ENCODE measurements at places on chromosomes 4 and X.
A peak's percentile ranks its signal among the peaks of the same experiment; 100 is the strongest.

- no peak for DNase-seq
Observed at GRCh38 chrX:1480082-1480785, 27.5 kb upstream of the ASMTL start.

DNA sequence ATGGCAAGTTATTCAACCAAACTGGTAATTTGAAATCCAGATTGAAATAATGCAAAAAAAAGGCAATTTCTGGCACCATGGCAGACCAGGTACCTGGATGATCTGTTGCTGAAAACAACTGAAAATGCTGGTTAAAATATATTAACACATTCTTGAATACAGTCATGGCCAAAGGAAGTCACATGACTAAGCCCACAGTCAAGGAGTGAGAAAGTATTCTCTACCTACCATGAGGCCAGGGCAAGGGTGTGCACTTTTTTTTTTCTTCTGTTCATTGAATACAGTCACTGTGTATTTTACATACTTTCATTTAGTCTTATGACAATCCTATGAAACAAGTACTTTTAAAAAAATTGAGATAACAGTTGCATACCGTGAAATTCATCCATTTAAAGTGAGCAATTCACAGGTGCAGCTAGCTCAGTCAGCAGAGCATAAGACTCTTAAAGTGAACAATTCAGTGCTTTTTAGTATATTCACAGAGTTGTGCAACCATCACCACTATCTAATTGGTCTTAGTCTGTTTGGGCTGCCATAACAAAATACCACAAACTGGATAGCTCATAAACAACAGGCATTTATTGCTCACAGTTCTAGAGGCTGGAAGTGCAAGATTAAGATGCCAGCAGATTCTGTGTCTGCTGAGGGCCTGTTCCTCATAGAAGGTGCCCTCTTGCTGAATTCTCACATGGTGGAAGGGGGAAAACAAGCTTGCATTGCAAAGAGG lies 4.8 kb upstream of the MPP1 start:
- no peak for DNase-seq

DNA sequence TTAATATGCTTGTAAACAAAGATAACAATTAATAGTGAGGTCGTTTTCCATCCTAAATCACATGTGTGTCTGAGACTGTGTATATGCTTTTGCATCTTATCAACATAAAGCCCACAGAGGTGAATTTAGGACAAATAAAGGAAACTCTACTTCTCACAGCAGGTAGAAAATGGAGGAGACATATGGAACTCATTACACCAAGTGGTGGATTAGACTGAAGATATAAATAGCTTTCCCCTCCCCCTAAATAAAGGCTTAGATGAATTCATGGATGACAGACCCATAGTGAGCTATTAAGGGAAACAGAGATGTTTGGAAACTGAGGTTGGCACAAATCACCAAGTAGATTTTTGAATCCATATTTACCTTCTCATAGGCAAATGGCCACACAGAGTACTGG lies 79.7 kb downstream of the GRIA3 start:
- peak; percentile 57 for DNase-seq

DNA sequence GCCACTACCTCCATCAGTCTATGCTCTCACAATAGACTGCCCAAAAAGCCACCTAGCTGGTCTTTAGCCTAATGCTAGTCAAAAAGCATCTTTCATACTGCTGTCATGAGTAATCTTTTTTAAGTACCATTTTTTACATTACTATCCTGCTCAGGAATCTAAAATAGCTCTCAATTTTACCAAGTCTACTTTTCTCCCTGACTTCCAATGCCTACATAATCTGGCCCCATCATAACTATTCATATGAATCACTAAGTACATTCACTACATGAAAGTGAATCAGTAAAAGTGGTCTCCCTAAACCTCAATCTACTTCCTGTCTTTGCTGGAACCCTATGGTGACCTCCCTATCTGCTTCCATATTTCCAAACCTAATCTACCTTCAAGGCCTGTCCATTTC lies 105.9 kb downstream of the THOC2 start:
- DNase-seq = no peak

GRCh38 chr4:122576261-122577188 lies 44.3 kb downstream of the IL21 start:
- DNase-seq = no peak

- no peak for DNase-seq
Observed at GRCh38 chrX:151870602-151871001, 42.1 kb upstream of the MAGEA4 start.

DNA sequence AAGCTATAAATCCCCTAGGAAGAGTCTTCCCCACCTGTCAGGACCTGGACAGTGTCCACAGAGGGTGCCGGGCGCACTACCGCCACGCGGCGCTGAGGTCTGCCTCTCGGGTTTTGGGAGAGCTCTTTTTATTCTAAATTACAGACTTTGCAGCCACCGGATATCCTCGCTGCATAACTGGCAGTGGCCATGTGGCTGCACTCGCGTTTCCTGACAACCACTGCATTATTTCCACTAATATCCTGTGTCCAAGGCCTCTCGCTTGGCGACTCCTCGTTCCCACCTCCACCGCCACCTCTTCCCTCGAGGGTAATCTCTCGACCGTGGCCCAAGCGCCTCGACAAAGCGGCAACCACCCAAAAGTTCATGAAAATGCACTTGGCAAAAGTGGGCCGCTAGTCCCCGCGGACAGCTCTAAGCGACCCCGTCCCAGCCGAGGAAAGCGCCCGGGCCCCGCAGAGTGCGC lies 512 bp upstream of the TMEM131L start:
- peak; percentile 8 for DNase-seq

GRCh38 chr4:25666031-25666630 lies 10.5 kb downstream of the SLC34A2 start:
- no peak for DNase-seq

GRCh38 chr4:68904786-68905185 lies 46.8 kb downstream of the UGT2A3 start:
- no peak for DNase-seq

DNA sequence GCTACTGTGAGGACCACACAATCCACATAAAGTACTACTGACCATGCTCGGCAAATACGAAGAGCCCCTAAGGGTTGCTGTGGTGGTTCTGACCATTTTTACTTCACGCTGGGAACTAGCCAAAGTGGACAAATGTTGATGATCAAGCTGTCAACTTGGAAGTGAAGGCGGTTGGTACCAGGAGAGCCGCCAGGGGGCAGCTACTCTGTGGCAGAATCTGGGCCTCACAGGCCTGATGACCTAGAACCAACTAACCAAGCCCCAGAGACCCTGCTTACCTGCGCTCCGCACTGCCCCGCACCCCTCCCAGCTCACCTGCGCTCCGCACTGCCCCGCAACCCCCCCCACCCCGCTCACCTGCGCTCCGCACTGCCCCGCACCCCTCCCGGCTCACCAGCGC lies 5.6 kb downstream of the GAK start:
- no peak for DNase-seq

- DNase-seq = no peak
Observed at GRCh38 chr4:94181815-94182214, 25.9 kb upstream of the SMARCAD1 start.

DNA sequence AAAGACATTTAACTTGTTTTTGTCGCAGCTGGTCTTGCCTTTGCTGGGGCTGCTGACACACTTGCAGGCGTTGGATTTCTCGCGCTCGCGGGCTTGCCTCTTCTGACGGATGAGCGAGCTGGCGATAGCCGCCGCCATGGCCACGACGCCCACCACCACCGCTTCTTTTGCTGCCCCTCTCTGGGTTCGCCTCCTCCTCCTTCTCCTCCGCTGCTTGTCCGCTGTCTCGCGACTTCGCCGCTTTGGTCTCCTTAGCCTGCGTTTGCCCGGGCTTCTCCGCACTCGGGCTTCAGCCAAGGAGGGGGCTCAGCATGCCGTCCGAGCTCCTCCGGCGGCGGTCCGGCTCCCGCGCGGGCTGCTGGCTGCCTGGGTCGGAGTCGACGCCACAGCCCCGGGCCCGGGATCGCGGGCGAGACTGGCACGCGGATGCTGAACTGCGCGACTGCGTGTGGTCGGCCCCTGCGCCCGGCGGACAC lies 613 bp downstream of the FGF13 start:
- no peak for DNase-seq

DNA sequence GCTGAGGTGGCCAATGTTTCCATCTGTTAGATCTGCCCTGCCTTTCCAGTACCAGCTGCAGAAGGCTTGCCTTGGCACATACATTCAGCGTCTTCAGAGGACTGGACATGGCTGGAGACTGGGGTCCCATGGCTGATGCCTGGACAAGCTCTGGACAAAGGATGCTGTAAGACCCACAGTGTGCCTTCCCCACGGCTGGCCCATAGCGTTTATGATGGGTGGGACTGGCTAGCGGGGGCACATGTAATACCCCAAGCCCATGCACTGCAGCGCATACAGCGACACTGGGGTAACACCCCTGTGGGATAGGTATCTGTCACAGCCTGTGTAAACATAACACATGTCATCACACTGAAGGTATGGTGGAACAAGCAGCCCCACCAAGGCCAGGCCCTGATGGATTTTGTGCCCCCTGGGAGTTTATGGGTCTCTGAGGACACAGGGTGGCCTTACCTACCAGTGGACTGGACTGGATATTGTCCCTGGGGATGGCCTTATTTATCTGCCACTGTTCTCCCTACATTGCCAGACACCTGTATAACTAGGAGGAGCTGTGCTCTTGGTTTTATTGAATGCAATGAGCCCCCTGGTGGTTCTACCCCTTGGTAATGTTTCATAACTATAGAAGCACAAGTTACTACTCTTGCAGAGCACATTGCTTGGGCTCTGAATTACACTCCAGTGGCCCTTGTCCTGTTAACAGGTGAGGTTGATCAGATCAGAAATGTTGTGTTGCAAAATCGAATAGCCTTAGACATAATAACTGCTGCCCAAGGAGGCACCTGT lies 34.3 kb upstream of the TACR3 start:
- no peak for DNase-seq

- no peak for DNase-seq
Observed at GRCh38 chr4:151850791-151851213, 90.0 kb upstream of the GATB start.

GRCh38 chrX:153412746-153413720 lies 1.8 kb downstream of the ZFP92 start:
- no peak for DNase-seq

DNA sequence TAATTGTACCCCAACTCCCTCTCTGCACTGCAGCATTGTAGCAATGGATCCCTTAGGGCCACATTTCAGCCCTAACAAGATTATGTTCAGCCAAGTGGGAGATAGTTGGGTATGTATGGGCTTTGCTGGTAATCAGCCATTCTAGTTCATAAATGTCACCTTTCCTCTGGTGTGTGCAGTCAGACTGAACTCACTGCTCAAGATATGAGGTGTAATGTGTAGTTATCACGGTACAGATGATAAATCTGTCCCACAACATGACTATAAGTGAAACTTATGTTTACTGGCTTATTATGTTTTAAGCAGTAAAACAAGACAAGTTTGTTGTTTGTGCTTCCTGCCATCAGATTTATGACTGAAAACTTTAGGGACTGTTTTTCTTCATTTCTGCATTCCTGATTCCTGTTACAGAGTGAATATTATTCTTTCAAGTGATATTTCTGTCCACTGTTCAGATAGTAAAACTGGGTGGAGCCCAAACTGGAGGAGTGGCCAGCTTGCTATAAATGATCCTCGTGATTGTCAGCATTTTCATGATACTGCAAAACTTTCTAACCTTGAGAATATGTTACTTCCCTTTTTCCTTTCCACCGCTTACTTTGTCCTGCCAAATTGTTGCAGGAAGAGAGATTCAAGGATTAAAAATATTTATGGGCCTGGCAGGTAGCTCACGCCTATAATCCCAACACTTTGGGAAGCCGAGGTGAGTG lies 44.9 kb downstream of the ANAPC4 start:
- DNase-seq = no peak

DNA sequence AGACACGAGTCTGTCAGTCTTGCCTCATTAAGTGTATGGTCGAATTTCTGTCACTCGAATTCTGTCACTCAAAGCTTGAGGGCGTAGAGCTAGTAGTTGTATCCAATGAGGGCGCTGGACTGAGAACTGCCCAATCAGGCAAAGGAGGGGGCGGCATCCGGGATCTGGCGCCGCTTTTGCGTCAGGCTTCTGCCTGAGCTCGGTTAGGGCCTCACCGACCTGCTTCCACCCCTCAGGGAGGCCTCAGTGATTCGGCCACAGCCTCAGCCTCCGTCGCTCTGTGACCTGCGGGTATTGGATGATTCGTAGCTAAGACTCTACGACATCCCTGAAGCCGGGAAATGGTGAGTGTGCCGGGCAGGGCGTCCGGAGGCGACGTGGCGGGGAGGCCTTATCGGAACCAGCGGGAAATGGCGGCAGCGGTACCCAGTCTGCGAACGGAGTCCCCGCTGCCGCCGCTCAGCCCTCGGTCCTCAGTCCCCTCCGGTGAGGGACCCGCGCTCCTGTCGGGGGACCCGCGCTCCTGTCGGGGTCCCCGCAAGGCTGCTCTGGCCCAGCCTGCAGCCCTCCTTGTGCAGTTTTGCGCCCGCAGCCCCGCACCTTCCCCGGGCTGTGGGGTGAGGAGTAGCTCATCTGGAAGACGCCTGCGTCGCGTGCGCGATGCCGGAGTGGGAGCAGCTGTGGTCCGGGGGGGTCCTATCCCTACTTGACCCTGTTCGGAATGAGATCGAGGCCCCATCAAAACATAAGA lies 88.3 kb downstream of the ZNF718 start:
- DNase-seq = no peak

GRCh38 chr4:72376901-72377300 lies 192.1 kb downstream of the ADAMTS3 start:
- no peak for DNase-seq

GRCh38 chrX:69297506-69297905 lies 132.3 kb upstream of the PJA1 start:
- DNase-seq = no peak

- DNase-seq = no peak
Observed at GRCh38 chr4:146585761-146586333, 52.8 kb upstream of the POU4F2 start.

- no peak for DNase-seq
Observed at GRCh38 chr4:169811476-169811875, 53.7 kb upstream of the HPF1 start.

DNA sequence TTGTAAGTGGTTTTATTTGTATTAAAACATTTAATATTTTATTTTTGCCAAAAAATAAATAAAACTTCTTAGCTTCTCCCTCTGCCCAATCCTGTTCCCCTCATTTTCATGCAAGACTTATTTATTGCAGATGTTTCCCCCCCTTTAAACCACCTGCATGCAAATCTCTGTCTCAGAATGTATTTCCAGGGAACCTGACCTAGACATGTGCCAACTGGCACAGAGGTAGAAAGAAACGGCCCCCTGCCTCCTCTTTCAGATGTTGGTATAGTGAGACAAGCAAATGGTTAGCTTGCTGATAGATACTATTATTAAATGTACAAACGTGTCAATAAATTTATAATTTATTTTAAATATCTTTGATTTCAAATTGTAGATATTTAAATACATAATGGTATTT lies 47.1 kb downstream of the KLF3 start:
- DNase-seq = no peak
